ENCODE measurements at places on chromosomes 5 and 9.

GRCh38 chr5:91244380-91245073 lies 138.6 kb downstream of the ARRDC3 start:
- no peak for DNase-seq

- no peak for DNase-seq
Observed at GRCh38 chr9:80646211-80646610, 1043.1 kb downstream of the TLE1 start.

DNA sequence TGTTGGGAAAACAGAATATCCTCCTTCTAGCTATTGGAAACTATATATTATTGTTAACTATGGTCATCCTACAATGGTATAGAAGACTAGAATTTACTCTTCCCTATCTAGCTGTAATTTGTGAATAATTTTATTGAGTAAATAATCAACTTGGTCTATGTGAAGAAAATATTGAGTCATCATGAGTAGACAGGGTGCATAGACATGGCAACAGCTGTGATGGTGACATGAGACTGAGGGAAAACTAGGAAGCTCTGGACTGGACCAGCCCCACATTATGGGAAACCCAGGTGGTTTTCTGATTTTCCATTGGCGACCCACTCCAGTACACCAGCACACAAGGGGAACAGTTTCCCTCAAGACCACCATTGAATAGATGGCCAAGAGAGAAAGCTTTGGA lies 95.0 kb downstream of the APBA1 start:
- no peak for DNase-seq

DNA sequence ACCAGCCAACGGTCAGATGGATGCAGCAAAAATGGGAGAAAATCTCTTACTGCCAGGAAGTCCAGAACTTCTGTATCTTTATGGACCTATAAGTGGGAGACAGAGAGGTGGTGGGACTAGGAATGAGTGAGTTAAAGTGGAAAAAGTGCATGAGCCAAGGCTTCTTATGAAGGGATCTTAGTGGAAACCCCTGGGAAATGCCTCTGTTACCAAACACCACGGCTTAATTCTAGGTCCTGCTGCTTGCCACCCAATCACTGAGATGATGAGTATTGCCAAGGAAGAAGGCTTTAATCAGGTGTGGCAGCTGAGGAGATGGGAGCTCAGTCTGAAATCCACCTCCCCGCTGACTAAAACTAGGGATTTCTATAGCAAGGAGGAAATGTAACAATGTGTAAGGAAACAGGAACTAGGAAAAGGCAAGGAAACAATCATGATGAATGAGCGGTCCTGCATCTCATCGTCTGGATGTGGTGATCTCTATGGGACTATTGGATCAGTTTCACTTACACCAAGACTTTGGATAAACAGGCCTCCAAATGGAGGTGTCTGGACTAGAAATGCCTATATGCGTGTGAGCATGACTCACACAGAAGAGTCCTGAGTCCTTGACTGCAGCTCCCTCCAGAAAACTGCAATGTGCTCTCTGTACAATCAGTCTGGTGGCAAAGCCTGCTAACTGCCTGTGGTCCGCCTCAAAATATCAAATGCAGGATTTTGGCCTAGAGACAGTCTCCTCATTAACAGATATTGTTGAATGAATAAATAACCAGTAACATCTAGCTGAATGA lies 98.2 kb upstream of the PRR16 start:
- DNase-seq = no peak
